Heart left ventricle (tissue), 16 donors: ENCODE measurements at places on chromosomes 5 and 9. TPM values are rescaled to one million over a fixed set of nuclear protein-coding genes. Genes with fewer than 3 reads are reported as not detected.

Gene EDIL3
- 38.2 TPM for total RNA-seq

Gene LHFPL2
- 35.6 TPM for total RNA-seq

Gene MARCHF11
- 1.0 TPM for total RNA-seq

Gene PCDHA12
- not detected for total RNA-seq

Gene IGIP
- total RNA-seq = 10.5 TPM

Gene ORM1
- not detected for total RNA-seq

Gene C9
- total RNA-seq = not detected

Gene IFNA6
- not detected for total RNA-seq

Gene ZSWIM6
- 6.9 TPM for total RNA-seq

Gene MRPL50
- 18.3 TPM for total RNA-seq

Gene SLC36A1
- total RNA-seq = 3.6 TPM

Gene SOX30
- total RNA-seq = not detected

Gene CDC14B
- 23.7 TPM for total RNA-seq

Gene PDGFRB
- 43.2 TPM for total RNA-seq

Gene BTNL3
- not detected for total RNA-seq

Gene NFIL3
- total RNA-seq = 35.9 TPM

Gene HABP4
- 25.9 TPM for total RNA-seq

Gene PCDHA1
- total RNA-seq = 0.08 TPM

Gene C9orf153
- not detected for total RNA-seq

Gene KIAA0825
- total RNA-seq = 1.6 TPM

Gene IFNK
- not detected for total RNA-seq

Gene SLC36A3
- total RNA-seq = not detected

Gene ELAVL2
- total RNA-seq = 0.15 TPM

Gene OBP2B
- total RNA-seq = not detected

Gene FOXD4L6
- total RNA-seq = not detected

Gene PALM2AKAP2
- 38.7 TPM for total RNA-seq

Gene SLC6A3
- total RNA-seq = 0.14 TPM

Gene KLF9
- total RNA-seq = 40.5 TPM

Gene PCDH1
- 61.4 TPM for total RNA-seq

Gene PCDHB10
- total RNA-seq = 1.1 TPM

Gene FOXI1
- not detected for total RNA-seq

Gene PTGS1
- total RNA-seq = 24.7 TPM

Gene C8G
- total RNA-seq = 1.5 TPM

Gene NUDT2
- total RNA-seq = 21.3 TPM

Gene SLC36A2
- 0.25 TPM for total RNA-seq

Gene CAVIN4
- total RNA-seq = 35.6 TPM

Gene DEPDC1B
- total RNA-seq = 3.1 TPM

Gene KCNIP1
- not detected for total RNA-seq
